ENCODE measurements at places on chromosomes 3 and 15.

DNA sequence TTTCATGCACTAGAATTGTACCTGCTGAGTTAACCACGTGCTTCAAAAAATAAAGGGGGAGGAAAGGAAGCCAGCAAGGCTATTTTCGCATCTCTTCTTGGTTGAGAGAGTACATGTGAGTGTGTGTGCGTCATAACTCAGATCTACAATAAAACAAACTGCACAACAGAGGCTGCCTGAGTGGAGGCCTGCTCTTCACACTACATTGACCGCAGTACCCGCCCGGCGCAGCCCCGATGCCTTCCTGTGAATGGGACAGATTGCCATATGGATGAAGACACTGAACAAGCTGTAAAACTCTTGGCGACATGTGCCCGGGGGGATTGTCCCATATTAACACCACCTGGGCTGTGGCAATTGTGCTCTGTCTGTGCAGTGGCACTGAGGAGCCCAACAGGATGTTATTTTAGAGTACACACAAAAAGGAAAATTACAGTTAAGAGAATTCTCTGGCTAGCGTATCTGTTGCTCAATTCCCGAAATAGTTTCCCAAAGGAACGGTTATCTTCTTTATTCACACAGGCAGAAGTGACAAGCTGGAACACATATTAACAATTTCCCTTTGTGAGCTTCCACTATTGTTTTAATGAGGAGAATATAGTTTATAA lies 551.5 kb downstream of the FOXP1 start:
- no peak for DNase-seq

- DNase-seq = no peak
Observed at GRCh38 chr3:44478606-44479094, 1.2 kb upstream of the ZNF445 start.

DNA sequence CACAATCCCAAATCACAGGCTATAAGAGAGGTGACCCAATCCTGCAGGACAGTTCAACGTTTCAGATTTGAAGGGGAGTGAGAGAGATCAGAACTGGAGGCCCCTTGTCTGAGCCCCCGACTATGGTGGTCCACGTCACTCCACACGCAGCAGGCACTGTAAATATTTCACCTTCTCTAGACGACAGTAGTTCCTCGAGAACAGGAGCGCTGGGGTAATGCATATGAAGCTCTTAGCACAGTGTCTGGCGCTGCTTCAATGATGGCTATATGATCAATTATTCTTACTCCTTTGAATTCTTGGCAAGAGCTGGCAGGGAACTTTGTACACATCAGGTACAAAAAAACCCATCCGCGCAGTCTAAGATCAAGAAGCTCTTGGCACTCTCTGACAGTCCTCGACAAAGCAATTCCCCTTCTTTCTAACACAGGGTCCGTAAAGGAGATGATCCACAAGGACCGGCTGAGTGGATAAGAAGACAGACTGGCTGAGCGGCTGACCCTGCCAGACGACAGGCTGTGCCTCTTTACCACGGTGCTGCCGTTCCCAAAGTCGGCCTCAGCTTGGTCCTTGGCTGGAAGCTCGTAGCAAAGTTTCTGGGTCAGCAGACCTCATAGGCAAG lies 522 bp upstream of the NRROS start:
- no peak for DNase-seq

GRCh38 chr3:115788921-115789470 lies 165.7 kb downstream of the GAP43 start:
- no peak for DNase-seq
